RPMI7951 (cell line): ENCODE measurements at places on chromosomes 1 and 21. TPM values are rescaled to one million over a fixed set of nuclear protein-coding genes. Genes with fewer than 3 reads are reported as not detected.

DNA sequence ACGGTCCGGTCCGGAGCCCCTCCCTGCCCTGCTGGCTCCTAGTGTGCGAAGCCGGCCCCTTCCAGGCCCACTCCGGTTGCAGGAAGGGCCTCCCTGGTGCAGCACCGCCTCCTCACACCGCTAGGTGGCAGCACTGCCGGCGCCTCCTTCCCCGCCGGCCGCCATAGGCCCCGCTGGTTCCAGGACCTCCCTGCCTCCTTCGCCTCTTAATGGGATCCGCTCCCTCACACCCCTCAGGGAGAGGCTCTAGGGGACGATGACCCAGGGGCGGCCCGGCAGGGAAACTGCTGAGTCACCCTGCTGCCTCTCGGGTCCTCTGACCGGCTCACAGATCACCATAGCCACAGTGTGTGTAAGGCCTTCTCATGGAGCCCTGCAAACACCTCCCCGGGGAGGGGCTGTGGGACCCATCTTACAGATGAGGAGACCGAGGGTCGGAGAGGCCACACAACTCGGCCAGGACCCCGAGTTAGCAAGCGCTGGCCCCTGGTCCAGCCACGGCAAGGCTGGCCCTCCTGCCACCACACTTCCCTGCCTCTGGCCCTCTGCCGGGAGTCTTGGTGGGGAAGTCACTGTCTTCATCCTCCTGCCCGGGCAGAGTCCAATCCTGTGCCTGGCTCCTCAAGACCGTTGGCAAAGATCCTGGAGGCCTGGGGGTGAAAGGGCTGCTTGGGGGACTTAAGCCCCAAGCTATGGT is 1.6 kb upstream of the AJAP1 start:
- peak; percentile 57 for DNase-seq

DMBX1 gene
- not detected in 2 replicates for total RNA-seq

DNA sequence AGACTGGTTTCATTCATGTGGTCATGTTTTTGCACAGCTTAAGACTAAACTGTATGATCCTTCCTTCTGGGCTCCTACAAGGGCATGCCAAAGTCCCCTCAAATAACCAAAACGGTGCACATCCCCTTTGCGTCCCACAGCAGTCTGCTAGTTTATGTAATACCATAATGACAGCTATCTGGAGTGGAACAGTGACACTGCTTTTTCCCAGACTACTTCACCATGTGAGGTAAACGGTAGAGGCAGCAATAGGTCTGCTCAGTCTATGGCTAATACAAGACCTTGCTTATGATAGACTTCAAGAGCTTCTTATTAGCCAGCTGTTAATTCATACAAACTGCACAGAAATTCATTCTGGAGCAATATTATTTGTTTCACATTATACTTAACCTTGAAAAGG is 395.5 kb downstream of the SMYD3 start:
- DNase-seq = no peak

- no peak for DNase-seq
Measured at GRCh38 chr1:225111000-225111399, 181.5 kb downstream of the DNAH14 start.

GRCh38 chr1:40936931-40937339 is 42.6 kb upstream of the CTPS1 start:
- no peak for DNase-seq

GRCh38 chr1:175034775-175035174 is 11.6 kb upstream of the MRPS14 start:
- no peak for DNase-seq

ADAM30 gene
- not detected in 2 replicates for total RNA-seq

DNA sequence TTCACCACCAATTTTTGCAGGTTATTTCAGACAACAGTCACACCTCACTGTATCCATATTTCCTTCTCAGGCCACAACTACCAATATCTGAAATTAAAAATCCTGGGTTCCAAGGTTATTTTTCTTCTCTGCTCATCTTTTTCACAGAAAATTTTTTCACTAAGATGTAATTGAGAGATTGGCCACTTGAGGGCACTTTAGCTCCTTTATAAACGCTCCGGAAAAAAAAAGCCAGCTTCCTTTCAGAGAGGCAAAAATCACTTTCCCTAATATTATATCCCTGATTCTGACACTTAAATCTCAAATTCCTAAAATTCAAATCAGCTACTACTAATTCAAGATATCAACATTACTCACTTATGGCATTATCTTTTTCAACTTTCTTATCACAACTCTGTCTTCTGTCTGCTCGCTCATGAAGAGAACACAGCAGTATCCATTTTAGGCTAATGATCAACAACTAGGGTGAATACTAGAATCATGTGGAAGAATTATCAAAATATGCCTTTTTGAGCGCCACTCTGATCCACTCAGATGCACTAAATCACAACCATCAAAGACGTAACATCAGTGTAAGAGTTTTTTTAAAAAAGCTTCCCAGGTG is 101.4 kb upstream of the RGS1 start:
- DNase-seq = peak; percentile 31

DNA sequence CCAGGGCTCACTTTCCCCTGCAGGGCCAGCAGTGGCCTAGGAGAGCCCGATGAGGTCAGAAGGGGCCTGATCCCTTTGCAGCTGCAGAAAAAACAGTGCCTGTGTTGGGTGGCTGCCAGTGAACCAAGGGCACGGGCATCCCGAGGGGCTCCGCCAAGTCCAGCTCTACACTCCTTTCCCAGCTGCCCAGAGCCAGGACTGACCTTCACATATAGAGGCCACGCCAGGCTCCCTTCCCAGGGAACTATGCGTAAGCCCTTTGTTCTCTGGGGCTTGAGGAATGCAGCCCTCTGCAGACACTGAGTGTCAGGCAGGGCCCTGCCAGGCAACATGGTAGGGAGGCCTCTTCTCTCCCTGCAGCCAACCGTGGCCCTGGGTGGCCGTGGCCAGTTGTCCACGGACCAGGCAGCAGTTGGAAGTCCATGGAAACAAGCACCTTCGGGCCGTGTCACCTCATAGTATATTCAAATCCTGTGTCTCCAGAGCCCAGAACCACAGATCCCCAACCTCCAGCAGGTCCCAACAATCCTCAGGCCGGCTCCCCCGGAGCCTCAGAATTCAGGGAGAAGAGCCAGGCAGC is 194.0 kb downstream of the NPHP4 start:
- no peak for DNase-seq

DYNLT5 gene
- total RNA-seq = not detected in 2 replicates

OR14A16 gene
- not detected in 2 replicates for total RNA-seq

GRCh38 chr1:39080831-39081270 is 54.7 kb downstream of the NDUFS5 start:
- no peak for DNase-seq

LAMB3 gene
- total RNA-seq = 20.2 and 22.5 TPM in 2 replicates

SLAMF9 gene
- 0.60 and 0.88 TPM in 2 replicates for total RNA-seq

DNA sequence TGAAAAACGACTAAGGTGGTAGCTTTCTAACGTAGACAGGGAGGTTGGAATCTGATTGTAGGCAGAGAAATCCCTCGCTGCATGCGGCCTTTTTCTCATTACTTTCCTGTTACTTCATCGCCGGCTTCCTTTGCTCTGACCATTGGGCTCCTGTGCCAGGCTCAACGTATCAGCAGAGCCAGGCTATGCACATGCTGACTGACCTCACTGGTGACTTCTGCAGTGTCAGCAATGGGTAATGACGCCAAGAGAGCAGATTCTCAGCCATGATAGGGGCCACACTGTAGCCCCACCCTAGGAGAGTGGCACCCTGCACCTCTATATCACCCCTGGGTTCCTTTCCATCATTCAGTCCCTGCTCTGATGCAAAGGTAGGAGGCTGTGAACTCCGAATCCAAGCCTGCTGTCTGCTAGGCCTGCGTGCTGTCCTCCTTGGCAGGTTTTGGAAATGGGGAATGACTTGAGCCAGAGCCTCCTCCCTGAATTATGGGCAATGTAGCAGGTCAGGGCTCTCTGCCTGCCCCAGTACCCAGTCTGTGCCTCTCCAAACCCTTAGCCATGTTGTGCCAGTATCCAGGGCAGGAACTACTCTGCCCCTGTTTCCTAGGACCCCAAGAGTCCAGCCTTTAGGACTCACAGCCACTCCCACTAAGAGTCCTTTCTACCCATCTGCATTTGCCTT is 11.4 kb downstream of the PPFIA4 start:
- DNase-seq = no peak

DNA sequence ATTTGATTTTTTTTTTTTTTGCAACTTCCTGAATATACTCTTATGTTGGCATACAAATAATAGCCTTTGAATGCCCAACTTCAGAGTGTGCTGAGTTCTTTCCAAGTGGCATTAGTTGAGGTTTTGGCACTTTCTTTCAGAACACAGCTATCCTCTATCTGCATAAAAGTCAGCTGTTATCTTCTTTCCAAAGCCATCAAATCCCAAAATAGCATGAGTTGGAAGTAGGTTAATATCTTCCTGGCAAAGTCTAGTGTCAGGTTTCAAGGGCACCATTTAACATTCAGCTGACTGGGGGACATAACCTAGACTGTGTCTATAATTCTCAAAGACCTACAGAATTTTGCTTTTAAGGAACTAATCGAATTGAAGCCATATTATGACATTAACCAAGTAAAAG is 223.9 kb downstream of the PLPP3 start:
- peak; percentile 41 for DNase-seq

GRCh38 chr1:25573591-25573930 is 30.2 kb downstream of the LDLRAP1 start:
- no peak for DNase-seq

DNA sequence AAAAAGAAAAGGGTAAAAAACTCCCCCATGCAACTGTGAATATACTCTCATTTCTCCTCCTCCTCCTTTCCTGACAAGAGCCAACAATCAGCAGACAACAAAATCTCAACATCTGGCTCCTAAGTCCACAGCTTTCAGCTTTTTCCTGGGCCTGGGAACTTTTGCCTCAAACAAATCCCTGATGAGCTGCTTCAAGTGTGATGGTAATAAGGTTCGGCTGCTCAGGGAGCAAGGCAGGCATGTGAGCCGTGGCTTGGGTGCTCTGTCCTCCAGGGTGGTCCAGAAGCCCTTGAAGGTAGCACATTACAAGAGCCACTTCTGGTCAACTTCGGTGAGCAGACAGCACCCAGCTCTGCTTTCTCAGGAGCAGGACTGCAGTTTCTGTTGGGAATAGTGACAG is 46.3 kb downstream of the ITPKB start:
- DNase-seq = no peak

GRCh38 chr1:186905561-186905960 is 76.8 kb downstream of the PLA2G4A start:
- no peak for DNase-seq

DNA sequence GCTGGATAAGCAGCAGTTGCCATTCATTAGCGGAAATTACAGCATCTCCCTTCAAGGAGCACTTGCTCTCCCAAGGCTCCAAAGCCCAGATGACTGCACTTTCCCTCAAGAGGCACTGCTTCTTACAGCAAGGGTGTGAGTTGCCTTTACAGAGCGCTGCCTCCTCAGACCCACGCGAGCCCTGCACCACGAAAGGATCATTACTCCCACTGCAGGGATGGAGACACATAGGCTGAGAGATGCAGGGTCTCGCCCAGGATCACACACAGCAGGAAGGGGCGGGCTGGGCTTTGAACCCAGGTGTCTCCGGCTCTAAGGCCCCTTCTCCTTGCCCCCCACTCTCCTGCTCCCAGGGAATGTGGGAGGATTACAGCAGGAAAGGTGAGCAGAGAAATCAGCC is 405.5 kb downstream of the MATN1 start:
- no peak for DNase-seq

GRCh38 chr1:71343686-71344416 is 263.0 kb upstream of the ZRANB2 start:
- no peak for DNase-seq

- DNase-seq = peak; percentile 34
Measured at GRCh38 chr1:19512545-19512944, 27.2 kb upstream of the CAPZB start.

DNA sequence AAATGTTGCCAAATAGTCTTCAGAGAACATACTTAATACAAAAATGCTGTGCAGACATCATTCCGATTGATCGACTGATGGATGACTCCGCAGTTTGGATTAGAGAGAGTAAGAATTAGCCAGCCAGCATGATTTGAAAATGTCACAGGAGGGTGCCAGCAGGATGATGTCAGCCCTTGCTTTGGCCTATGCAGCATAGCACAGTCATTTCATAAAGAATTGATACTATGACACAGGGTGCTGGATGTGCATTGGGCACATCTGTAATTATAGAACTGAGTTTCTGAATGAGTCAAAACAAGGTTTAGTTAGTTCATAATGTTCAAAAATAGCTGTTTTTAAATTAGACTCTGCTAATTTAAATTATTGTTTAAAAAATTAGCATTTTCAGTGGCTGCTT is 21.6 kb upstream of the TRAF5 start:
- no peak for DNase-seq

DNA sequence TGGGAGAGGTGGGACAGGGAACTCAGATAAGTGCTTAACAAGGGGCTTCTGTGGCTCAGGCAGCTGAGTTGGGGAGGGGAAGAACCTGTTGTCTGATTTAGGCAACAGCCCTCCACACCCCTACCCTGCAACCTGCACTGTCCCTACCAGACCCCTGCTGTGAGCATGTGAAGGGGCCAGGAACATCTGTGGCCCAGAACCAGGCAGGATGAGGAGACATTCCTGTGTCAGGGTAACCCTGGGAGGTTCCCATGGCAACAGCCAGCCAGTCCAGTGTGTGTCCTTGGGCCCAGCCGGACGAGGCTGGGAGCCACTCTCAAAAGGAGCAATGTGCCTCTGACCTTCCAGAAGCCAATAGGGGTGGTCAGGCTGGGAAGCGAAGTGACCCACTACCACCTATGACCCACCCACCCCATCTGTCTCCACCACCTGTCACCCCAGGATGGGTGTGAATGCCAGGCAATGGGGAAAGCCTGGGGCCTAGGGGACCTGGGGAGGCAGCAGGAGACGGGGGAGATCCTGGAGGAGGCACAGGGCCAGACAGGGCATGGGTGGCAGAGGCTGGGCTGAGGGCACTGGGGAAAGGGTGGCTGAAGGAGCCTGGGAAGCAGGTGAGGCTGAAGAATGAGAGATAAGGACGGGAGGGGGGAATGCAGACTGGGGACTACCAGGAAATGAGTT is 5.0 kb upstream of the PMVK start:
- no peak for DNase-seq

DNA sequence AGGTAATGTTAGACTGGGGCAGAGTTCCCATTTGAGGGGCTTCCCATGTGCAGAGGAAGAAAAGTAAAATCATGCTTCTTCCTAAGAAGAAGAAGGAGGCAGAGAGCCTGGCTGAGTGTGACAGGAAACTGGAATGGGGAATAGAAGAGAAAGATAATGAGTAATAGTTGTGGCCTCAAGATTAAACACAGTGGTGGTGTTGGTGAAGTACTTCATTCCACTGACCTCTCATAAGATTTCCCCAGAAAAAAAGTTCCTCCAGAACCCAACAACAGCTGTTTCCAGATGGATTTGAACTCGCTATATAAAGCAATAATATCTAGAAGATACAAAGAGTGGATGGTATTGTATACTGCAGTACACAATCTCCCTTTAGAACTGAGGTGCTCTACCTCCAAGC is 13.0 kb downstream of the RGS1 start:
- DNase-seq = peak; percentile 60

FAM163A gene
- not detected in 2 replicates for total RNA-seq

SHE gene
- total RNA-seq = not detected in 2 replicates

UTS2 gene
- 0.10 TPM in 1 of 2 replicates, not detected in the other for total RNA-seq

DNA sequence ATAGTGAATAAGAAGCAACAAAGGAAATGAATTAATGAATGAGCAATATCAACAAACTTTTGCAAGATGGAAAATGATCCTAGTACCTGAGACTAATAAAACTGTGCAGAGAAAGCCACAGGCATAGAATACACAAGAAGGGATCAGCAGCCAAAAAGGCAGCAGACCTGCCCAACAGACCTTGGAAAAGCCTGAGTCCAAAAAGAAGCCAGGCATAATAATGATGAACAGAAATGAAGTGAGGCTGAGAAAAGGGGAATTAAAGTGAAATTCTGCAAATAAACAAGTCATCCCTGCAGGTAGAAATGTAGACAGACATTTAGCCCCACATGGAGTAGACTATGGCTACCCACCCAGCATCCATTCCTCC is 10.3 kb upstream of the PHTF1 start:
- DNase-seq = no peak
